CD4-positive, alpha-beta T cell treated with Interleukin-15 for 4 hours (primary cell): ENCODE measurements at places on chromosomes 1 and 21.

GRCh38 chr1:226482196-226482595 is 66.4 kb upstream of the STUM start:
- DNase-seq: no peak

GRCh38 chr1:86856196-86856595 is 57.7 kb downstream of the SELENOF start:
- DNase-seq: no peak

GRCh38 chr1:108114033-108114599 is 86.0 kb downstream of the SLC25A24 start:
- no peak for DNase-seq

DNA sequence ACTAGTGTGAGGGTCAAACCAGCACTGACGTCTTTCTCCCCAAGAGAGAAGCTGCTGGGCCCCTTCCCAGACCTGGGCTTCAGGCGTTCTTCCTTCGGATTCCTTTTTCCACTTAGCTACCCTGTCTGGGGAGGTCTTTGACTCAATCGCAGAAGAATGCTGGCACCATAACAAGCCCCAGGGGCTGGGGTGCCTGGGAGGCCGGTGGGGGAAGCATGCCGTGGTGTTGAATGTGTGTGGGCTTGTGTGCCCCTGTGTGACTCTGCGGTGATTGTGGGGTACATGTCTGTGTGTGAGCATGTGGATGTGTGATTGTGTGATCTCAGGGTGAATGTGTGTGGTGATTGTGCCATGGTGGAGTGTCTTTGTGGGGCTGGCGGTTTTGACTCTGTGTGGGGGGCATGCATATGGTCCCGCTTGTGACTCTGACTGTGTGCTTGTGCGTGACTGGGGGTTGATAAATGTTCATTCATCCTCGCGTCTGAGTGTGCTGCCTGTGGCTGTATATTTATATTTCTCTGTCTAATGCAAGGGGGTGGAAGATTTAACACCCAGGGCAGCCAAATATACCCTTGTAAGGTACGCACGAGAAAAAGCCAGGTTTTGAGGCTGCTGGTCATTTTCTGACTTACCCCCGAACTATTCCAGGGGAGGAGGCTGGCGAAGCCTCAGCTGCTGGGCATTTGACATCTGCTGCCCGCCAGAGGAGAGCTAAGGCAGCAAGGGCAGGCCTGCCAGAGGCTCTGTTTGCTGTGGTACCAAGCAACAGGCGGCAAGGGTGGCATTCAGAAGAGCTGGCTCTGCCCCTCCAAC is 1.1 kb upstream of the SYNC start:
- DNase-seq: no peak

GRCh38 chr1:61277121-61277690 is 194.8 kb downstream of the NFIA start:
- DNase-seq: no peak

DNA sequence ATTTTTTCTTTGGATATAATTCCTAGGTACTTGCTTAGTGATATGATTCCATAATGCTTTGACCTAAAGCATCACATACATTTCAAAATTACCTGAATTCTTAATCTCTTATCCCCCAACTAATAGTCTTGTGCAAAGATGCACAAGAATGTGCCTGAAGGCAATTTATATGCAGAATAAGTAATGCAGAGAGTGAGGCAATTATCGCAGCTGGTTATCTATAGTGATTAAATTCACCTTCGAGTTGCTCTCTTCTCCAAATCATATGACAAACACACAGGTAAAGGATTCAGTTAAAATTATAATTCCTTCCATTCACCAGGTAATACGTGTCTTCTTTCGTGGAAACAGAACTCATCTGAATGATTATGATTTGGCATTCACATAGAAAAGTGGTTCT is 717.3 kb downstream of the MRPL39 start:
- DNase-seq: no peak

DNA sequence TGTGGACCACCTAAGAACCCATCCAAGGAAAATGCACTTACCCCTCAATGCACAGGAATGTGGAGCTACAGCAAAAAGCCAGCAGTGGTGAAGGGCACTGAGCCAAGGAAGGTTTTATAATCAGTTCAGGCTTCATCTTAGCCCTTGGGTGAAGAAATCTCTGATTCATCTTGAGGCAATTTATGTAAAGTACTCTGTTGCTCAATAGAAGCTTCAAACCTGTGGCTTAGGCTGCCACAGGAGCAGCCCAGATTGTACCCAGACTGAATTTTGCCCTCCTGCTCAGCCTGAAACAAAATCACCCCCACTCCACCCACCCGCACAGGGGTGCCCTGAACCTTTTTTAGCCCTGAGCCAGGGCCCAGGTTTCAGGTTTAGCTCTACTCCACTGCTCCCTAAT is at the start of gene S100A12:
TSS of gene S100A12 (minus strand) at position 111 of the 400 bp plus-strand sequence. CDS start 1,029 bp downstream, outside the sequence.
- no peak for DNase-seq

DNA sequence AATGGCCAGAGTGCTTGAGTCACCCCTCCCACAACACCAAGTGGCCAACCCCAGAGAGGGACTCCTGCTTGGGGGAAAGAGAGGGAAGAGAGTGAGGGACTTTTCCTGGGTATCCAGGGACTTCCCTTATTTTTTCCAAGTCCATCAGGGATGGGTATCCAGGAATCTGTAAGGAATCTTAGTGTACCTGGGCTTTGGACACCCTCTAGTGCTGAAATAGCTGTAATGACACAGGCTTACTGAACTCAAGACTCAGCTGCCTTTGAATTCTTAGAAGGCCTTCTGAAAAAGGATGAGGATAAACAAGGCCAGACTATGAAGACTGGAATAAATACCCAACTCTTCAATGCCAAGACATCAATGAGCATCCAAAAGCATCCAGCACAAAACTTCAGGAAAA is 12.0 kb downstream of the TSHB start:
- DNase-seq: no peak

- no peak for DNase-seq
These were observed 276.9 kb downstream of the SIPA1L2 start for GRCh38 chr1:232353001-232353400.

DNA sequence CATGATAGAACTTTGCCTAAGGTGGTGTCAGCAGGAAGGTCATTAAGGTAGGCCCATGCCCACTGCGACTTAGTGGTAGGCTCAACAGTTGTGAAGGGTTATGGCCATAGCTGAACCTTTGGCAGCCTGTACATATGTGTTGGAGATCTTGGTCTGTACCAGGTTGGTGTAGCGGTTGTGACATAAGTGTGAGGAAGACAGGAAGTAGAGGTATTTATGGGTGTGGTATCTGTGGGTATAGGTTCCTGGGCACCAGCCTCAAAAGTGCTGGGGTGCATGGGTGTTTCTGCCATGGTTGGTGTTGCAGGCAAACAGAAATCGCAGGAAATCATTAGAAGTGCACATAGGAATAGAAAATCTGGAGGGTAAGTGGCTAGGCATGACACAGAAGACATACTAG is 18.6 kb upstream of the LRIF1 start:
- DNase-seq: peak; percentile 20

GRCh38 chr1:18819203-18819602 is 40.3 kb downstream of the TAS1R2 start:
- DNase-seq: no peak
